Hepatic stellate cell (primary cell): ENCODE measurements at places on chromosomes 6 and 20.

GRCh38 chr20:33373735-33374605, 27.3 kb downstream of the CDK5RAP1 start:
- DNase-seq = peak; percentile 48

- DNase-seq = no peak
These were observed 53.6 kb upstream of the SIRPA start for GRCh38 chr20:1841554-1842140.

- no peak for DNase-seq
These were observed 12.5 kb upstream of the TREM1 start for GRCh38 chr6:41298785-41299502.

- no peak for DNase-seq
These were observed 31.2 kb upstream of the RALGAPA2 start for GRCh38 chr20:20743511-20744169.

DNA sequence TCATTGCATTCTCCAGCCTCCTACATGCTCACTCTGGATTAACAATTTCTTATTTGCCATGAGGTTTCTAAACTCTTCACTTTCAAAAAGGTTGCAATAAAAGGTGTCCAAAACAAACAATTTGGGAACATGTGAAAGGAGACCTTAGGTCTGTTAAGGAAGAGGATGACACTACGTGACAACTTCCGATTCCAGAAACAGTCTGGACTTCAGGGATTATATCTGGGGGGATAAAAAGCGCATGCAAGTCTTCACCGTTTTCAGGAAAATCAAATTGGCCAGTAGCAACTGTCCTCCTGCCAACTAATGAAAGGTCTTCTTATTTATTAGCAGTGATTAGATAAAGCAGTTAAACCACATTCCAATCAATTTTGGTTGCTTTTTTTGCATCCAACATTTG, 1.8 kb downstream of the ZDHHC14 start:
- DNase-seq = no peak
